ENCODE measurements at places on chromosomes 7 and 10.

DNA sequence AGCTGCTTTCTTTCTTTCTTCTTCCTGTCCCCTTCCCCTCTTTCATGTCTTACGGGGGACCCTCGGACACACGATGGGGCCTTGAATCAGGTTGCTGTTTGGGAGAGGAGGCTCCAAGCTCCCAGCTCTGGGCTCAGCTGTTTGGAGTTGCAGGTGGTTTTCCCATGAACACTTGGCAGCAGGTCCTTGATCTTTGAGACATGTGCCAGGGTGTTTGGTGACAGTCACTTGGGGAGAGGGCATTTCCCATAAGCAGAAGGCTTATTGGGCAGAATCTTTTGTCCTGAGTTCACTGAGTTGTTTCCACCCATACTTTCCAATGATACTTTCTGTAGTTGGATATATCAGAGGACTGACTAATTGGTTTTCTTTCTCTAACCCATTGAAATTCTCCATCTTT, 104.7 kb upstream of the SH2B2 start:
- DNase-seq, result no peak

- no peak for DNase-seq
These were observed 36.1 kb downstream of the NET1 start for GRCh38 chr10:5448333-5449001.

DNA sequence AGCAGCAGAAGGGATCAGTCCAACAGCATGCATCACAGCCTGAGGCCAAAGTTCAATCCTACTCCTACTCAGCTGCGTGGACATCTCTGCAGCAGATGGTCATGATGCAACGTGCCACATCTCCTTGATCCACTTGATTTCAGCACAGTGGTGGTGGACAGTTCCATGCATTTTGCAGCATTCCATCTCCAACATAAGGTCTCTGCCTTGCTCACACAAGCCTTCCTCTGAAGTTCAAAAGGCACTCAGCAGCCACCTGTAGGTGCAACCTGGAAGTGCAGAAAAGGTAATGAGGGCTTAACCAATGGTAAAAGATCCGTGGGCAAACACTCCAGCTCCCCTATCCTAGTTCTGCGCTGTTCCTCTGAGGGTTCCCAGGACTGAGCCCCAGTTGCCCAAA, 57.5 kb upstream of the CHCHD3 start:
- peak; percentile 52 for DNase-seq

DNA sequence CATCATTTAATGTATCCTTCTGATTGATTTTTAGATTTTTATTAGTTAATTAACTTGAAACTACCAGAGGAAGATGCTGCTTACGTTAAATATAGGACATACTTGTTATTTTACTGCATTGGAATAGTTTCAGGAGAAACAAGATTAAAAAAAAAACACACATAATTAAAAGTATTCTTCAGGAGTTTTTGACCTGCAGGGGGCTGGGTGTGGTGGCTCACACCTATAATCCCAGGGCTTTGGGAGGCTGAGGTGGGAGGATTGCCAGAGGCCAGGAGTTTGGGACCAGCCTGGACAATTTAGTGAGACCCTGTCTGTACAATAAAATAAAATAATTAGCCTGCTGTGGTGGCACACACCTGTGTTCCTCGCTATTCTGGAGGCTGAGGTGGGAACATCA, 10.7 kb downstream of the CBLL1 start:
- no peak for DNase-seq

DNA sequence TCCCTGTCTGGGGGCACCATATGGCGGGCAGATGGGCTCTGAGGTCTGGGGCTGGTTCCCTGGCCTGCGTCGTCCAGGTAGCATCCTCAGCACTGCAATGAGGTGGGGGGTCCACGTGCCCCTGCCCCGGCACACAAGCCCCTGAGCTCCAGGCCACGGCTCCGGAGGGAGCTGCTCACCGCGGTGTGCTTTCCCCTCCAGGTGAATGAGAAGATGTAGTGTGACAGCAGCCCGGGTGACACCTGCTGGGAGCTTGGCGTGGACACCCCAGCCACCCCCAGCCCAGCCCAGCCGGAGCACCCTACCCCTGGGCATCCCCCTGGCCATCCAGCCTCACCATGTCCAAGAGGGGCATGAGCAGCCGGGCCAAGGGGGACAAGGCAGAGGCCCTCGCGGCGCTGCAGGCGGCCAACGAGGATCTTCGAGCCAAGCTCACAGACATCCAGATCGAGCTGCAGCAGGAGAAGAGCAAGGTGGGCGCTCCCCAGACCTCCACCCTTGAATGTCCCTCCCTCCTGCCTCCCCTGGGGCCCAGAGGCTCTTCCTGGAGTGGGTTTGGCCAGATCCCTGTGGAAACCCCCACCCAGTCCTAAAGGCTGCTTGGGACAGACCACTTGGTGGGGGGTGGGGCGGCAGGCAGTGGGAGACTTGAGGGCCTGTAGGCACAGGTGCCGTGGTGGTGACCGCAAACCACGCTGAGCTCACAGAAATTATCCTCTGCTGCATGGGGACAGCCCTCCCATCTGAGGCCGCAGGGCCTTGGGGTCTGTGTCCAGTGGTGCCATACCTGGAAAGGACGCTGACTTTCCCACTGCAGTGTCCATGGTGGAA, 38.9 kb downstream of the JAKMIP3 start:
- no peak for DNase-seq

GRCh38 chr7:94855589-94855988, 51.8 kb upstream of the PPP1R9A start:
- no peak for DNase-seq

All from EH (cell line).